ENCODE measurements at places on chromosomes 1 and 21.

DNA sequence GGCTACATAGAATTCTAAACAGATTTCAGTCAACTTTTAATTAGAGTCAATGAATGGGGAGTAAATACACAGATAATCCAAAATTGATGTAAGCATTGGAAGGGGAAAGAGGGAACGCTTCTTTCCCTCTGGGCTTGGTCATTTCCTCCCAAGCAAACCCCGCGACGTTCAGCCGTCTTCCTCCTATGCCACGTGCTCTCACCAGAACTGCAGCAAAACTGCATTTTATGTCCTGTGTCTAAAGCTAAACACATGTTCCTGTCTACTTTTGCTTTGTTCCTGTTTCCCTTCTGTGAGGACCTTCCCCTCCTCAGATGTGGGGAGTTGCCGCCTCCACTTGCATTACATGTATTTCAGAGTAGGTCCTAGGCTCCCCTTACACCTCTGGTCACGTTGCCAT lies 27.2 kb downstream of the UTP25 start:
- DNase-seq = no peak

- no peak for DNase-seq
These were observed 11.4 kb upstream of the EFNA1 start for GRCh38 chr1:155116113-155116764.

GRCh38 chr1:43757343-43758053 lies 50.2 kb downstream of the ST3GAL3 start:
- DNase-seq = no peak

DNA sequence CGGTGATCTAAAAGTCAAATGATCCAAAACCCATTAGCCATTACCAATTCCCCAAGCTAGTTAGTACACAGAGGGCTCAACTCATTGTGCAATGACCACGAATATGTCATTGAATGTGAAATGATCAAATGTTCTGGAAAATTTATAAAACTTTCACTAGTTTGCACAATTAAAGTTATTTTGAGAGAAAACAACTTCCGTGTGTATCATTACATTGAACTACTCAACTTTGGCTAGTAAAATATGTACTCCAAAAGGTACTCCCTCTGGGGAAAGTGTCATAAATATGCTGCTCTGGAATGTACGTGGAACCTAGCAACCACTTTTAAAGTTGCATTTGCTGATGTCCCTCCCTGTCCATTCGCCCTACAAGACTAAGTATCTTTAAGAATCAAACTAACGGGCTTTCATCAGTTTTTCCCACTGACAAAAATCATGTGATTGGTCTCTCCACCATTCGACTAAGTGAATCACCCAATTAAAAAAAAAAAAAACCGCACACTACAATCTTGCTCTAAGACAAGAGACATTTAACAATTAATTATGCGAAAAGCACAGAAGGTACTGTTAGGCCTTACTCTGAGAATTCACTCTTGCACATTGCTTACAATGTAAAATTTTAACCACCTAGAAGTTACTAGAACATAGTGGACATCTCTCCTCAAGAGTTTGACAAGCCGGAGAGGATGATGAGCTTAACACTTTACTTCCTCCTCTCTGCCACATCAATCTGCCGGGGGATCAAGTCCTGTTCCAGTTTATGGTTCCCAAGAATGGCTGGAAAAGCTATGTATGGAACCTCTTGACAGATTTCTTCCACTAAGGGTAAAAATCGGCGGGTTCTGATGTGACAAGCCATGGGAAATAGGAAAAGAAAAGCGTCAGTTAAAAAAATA lies 1.2 kb downstream of the ACBD3 start:
- DNase-seq = no peak

GRCh38 chr21:45057886-45058285 lies 16.5 kb upstream of the ADARB1 start:
- no peak for DNase-seq

- DNase-seq = no peak
These were observed 19.7 kb upstream of the ATP6V1G3 start for GRCh38 chr1:198560161-198560560.

All from NCI-H2029 treated with DMSO at 0.1 percent for 48 hours (cell line).